NCI-H774 (cell line): ENCODE measurements at places on chromosomes 7 and 10.

DNA sequence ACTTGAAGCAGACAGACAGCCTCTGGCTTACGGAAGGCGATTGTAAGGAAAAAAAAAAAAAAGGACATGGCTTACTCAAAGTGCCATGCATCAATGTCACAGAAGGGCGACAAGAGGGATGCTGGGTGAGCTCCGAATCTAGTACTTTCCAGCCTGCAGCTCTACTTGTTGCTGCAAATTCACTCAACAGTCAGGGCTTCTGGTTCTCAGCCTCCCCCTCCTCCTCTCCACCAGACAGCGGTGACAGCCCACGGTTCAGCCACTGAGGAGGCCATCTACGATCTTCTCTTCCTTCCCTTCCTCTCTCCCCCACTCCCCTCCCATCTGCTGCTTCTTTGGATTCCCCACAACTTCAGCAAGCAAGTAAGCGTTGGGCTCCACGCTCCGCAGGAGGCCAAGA is 63.5 kb downstream of the PRKAG2 start:
- DNase-seq, result no peak

- DNase-seq, result no peak
Measured at GRCh38 chr7:36496576-36496975, 106.9 kb downstream of the ANLN start.

DNA sequence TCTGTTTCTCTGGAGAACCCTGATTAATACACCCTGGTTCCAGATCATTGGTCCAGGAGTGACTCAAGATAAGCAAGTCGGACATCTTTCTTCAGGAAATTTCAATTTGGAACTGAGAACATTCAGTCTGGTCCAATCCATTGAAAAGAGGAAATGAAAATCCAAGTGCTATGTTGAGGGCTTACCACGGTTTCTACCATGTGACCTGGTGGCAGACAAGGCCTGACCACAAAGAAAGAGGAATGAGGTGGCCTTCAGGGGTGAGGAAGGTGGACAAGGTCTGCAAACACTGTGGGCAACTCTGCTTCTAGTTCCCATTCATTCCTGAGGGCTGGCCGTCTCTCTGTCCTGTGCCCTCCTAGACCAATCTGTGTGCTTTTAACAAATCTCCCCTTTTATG is 149.2 kb upstream of the GHITM start:
- DNase-seq, result no peak

DNA sequence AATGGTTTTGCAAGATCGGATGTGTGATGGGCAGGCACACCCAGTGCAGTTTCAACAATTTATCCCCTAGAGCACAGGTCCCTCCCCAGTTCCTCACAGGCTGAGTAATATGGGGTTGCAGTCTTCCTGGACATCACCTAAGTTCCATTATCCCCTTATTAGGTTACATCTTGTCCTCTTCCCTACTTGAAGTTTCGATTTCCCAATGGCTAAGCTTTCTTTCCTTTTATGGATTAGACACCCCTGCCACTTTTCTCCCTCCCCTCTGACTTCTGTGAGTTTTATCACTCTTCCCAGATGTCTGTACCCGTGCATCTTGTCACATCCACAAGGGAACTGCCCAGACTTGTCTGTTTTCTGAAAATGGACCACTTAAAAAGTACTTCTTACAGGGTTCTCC is 2.4 kb upstream of the NIPSNAP2 start:
- DNase-seq, result no peak

- DNase-seq, result no peak
Measured at GRCh38 chr10:32982293-32982709, 24.3 kb upstream of the ITGB1 start.
